Fibroblast of lung (primary cell): ENCODE measurements at places on chromosomes 5 and 9. TPM values are rescaled to one million over a fixed set of nuclear protein-coding genes. Genes with fewer than 3 reads are reported as not detected.

Gene ANGPTL2
- 108 and 163 TPM in 2 replicates for total RNA-seq

Gene SPATA31C1
- total RNA-seq = not detected in 2 replicates

Gene GRM6
- not detected in 2 replicates for total RNA-seq

Gene HSPA5
- 193 and 339 TPM in 2 replicates for total RNA-seq

Gene GLRA1
- total RNA-seq = not detected in 2 replicates

Gene MEIKIN
- total RNA-seq = under 0.01 TPM in 1 of 2 replicates, not detected in the other

Gene PCSK1
- not detected in 2 replicates for total RNA-seq

Gene FGD3
- total RNA-seq = under 0.01 TPM in 1 of 2 replicates, not detected in the other

Gene PDE6A
- under 0.01 TPM in 2 replicates for total RNA-seq

Gene ANKRD18B
- total RNA-seq = under 0.01 and 0.17 TPM in 2 replicates

Gene MTRR
- total RNA-seq = 19.0 and 21.1 TPM in 2 replicates

Gene HACD4
- 12.3 and 24.9 TPM in 2 replicates for total RNA-seq

Gene CYLC2
- total RNA-seq = not detected in 2 replicates

Gene PTPRD
- total RNA-seq = 3.3 and 4.8 TPM in 2 replicates

Gene CLK4
- total RNA-seq = 23.4 and 27.9 TPM in 2 replicates

Gene GGTA1
- total RNA-seq = under 0.01 TPM in 1 of 2 replicates, not detected in the other

Gene PCDHAC1
- total RNA-seq = 0.51 and 0.66 TPM in 2 replicates

Gene CD180
- total RNA-seq = not detected in 2 replicates

Gene NUTM2F
- not detected in 2 replicates for total RNA-seq

Gene C1QTNF2
- 0.77 and 2.3 TPM in 2 replicates for total RNA-seq

Gene CDH9
- total RNA-seq = not detected in 2 replicates

Gene TOR4A
- total RNA-seq = 12.6 and 22.1 TPM in 2 replicates

Gene C9orf50
- 0.17 and 0.26 TPM in 2 replicates for total RNA-seq

Gene OSMR
- 74.7 and 102 TPM in 2 replicates for total RNA-seq

Gene PLEKHG4B
- under 0.01 TPM in 1 of 2 replicates, not detected in the other for total RNA-seq

Gene LCN9
- not detected in 2 replicates for total RNA-seq

Gene STK10
- 8.5 and 16.0 TPM in 2 replicates for total RNA-seq

Gene IFNB1
- under 0.01 and 0.17 TPM in 2 replicates for total RNA-seq

Gene ZNF618
- total RNA-seq = 5.4 and 8.6 TPM in 2 replicates

Gene IL9
- not detected in 2 replicates for total RNA-seq

Gene GARIN3
- not detected in 2 replicates for total RNA-seq

Gene ORM2
- total RNA-seq = not detected in 2 replicates

Gene PCDHA10
- total RNA-seq = 0.26 and 0.66 TPM in 2 replicates

Gene RFESD
- 3.1 and 4.8 TPM in 2 replicates for total RNA-seq

Gene TERT
- not detected in 2 replicates for total RNA-seq

Gene C9orf153
- total RNA-seq = 0.17 and 0.51 TPM in 2 replicates

Gene CCNO
- total RNA-seq = not detected in 2 replicates

Gene C1QTNF3
- 1.0 and 1.2 TPM in 2 replicates for total RNA-seq

Gene GAS1
- 7.4 and 15.2 TPM in 2 replicates for total RNA-seq

Gene ZNF474
- total RNA-seq = under 0.01 and 0.17 TPM in 2 replicates

Gene LCN10
- total RNA-seq = not detected in 2 replicates

Gene CTNND2
- total RNA-seq = not detected in 2 replicates

Gene PROP1
- total RNA-seq = not detected in 2 replicates

Gene PRKACG
- not detected in 2 replicates for total RNA-seq

Gene TLE1
- total RNA-seq = 25.9 and 29.7 TPM in 2 replicates

Gene CCL21
- total RNA-seq = not detected in 2 replicates

Gene ARL10
- total RNA-seq = 9.8 and 11.1 TPM in 2 replicates

Gene RASGEF1C
- under 0.01 TPM in 2 replicates for total RNA-seq

Gene PCDHB14
- total RNA-seq = 0.77 and 1.7 TPM in 2 replicates

Gene ZDHHC11B
- total RNA-seq = under 0.01 TPM in 2 replicates

Gene POC5
- total RNA-seq = 13.9 and 17.0 TPM in 2 replicates
